ENCODE measurements at places on chromosomes 12 and 14.

DNA sequence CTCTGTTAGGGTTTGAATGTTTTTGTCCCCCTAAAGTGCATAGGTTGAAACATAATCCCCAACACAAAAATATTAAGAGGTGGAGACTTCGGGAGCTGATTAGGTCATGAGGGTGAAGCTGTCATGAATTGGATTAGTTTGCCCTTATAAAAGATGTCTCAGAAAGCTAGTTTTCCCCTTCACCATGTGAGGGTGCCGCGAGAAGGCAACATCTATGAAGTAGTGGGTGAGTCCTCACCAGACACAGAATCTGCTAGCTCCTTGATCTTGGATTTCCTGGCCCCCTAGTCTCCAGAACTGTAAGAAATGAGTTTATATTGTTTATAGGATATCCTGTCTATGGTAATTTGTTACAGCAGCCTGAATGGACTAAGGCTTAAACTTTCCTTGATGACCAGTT, 301.5 kb upstream of the ATP2B1 start:
- H3K36me3 ChIP-seq, result no peaks in the 10 kb centered on the region
- no peaks in the 10 kb centered on the region for H3K27me3 ChIP-seq
- H3K4me3 ChIP-seq, result no peak overlapping the region
- H3K27ac ChIP-seq, result no peak overlapping the region

GRCh38 chr14:22691171-22691570, 47.0 kb upstream of the OR6J1 start:
- H3K27ac ChIP-seq, result no peak overlapping the region
- H3K4me3 ChIP-seq, result no peak overlapping the region
- DNase-seq, result no peak
- no peaks in the 10 kb centered on the region for H3K4me1 ChIP-seq
- H3K27me3 ChIP-seq, result peaks cover 30% of the 10 kb centered on the region

- no peak for DNase-seq
- H3K27ac ChIP-seq, result no peak overlapping the region
- H3K27me3 ChIP-seq, result 0 out of 2 replicates have a peak, but pooled peaks cover 2% of the 10 kb centered on the region
- H3K4me3 ChIP-seq, result no peak overlapping the region
These were observed 76.4 kb upstream of the HOXC13 start for GRCh38 chr12:53862206-53862605.

DNA sequence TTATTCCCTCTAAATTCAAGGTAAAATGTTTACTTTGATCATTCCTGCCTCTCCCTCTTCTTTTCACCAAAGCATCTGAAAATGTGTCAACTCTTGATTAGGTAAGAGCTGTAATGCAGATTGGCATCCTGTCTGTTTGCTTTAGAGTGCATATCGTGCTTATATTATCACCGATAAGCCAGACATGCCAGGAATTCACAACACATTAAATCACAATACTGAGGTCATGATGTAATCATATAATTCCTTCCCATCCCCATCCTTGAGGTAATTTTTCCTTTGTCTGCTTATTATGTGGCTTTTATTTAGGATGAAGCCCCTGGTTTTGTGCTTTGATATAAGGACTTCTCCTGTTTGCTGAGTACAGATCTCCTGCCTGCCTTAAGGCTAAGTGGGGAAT, 10.2 kb downstream of the DDX47 start:
- no peak for DNase-seq
- H3K4me3 ChIP-seq, result no peak overlapping the region
- H3K4me1 ChIP-seq, result no peaks in the 10 kb centered on the region
- H3K27ac ChIP-seq, result no peak overlapping the region

GRCh38 chr14:94649543-94650443, 37.6 kb downstream of the SERPINA3 start:
- no peak for DNase-seq
- H3K4me1 ChIP-seq, result no peaks in the 10 kb centered on the region
- no peak overlapping the region for H3K27ac ChIP-seq
- H3K27me3 ChIP-seq, result no peaks in the 10 kb centered on the region
- no peak overlapping the region for H3K4me3 ChIP-seq

- no peak for DNase-seq
- no peak overlapping the region for H3K27ac ChIP-seq
- no peak overlapping the region for H3K4me3 ChIP-seq
- H3K4me1 ChIP-seq, result peaks cover 22% of the 10 kb centered on the region
- H3K36me3 ChIP-seq, result no peaks in the 10 kb centered on the region
- no peaks in the 10 kb centered on the region for H3K27me3 ChIP-seq
These were observed 171.6 kb downstream of the CALM1 start for GRCh38 chr14:90568405-90568804.

DNA sequence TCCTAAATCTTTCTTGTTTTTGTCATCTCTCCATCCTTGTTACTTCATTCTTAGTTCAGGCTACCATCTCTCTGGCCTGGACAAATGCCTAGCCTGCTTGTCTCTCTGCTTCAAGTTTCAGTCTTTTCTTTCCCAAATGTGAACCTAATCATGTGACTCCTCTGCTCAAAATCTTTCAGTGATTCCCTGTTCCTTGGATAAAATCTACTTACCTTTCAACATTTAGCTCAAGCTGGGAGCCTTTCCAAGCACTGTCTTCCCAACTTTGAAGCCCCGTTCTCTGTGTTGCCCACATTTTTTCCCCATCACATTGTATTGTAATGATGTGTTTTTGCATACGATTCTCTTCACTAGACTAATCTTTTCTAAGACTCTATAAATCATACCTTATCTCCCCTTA, 24.7 kb downstream of the SLC7A8 start:
- peak overlapping the region; percentile 98 for H3K27ac ChIP-seq
- H3K4me3 ChIP-seq, result no peak overlapping the region
- H3K36me3 ChIP-seq, result peaks cover 39% of the 10 kb centered on the region
- H3K27me3 ChIP-seq, result no peaks in the 10 kb centered on the region
- no peak for DNase-seq
- H3K4me1 ChIP-seq, result peaks cover 83% of the 10 kb centered on the region

DNA sequence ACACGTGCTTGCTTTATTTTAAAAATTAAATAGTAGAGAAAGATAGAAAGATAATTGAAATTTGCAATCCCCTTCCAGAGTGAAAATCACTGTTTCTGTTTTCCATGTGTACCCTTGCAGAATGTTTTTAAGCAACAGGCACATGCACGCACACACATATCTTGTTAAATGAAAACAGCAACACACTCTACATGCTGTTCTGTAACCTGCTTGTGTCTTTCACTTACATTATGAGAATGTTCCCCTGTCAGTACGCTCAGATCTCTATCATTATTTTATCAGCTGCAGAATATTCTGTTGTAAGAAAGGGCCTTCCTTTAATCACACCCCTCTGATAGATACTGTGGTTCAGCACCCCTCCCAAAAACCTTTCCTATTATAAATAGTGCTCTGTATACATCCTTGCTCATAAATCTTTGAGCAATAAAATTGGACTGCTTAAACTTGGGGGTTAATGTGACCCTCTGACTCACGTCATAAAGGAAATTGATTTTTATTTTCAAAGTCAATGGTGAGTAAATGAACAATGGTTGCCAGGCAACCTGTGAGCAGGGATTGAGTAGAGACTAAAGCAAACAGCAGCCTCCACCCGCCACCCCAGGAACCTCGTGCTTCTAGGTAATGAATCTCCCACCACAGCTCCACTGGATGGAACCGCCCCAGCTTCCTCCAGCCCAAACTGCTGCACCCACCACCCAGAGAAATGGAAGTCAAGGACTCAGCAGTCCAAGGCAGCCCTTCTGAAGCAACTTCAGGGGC, 31.9 kb upstream of the CHGA start:
- peaks cover 2% of the 10 kb centered on the region for H3K36me3 ChIP-seq
- no peak for DNase-seq
- peaks cover 28% of the 10 kb centered on the region for H3K27me3 ChIP-seq
- H3K4me1 ChIP-seq, result no peaks in the 10 kb centered on the region
- H3K4me3 ChIP-seq, result no peak overlapping the region

- H3K4me3 ChIP-seq, result no peak overlapping the region
- peak overlapping the region; percentile 80 for H3K27ac ChIP-seq
- DNase-seq, result no peak
- no peaks in the 10 kb centered on the region for H3K27me3 ChIP-seq
- H3K4me1 ChIP-seq, result peaks cover 28% of the 10 kb centered on the region
These were observed 36.5 kb upstream of the SELPLG start for GRCh38 chr12:108670066-108670631.

GRCh38 chr12:24551163-24551786, 397.6 kb downstream of the BCAT1 start:
- no peaks in the 10 kb centered on the region for H3K36me3 ChIP-seq
- H3K27me3 ChIP-seq, result no peaks in the 10 kb centered on the region
- no peak for DNase-seq
- no peak overlapping the region for H3K4me3 ChIP-seq

DNA sequence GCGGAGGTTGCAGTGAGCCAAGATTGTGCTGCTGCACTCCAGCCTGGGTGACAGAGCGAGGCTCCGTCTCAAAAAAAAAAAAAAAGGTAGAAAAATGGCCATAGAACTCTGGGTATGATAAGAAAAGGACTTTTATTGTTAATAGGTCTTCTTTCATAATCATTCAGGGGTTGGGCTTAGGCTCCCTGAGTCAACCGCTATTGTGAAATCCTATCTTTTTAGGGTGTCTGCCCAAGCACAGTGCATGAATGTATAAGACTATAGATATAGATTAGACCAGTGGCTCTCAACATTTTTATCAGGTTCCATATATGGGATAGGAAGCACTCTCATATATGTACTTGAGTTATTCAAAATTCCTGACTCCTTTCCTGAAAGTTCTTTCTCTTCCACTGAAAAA, 48.7 kb upstream of the USP15 start:
- H3K4me3 ChIP-seq, result no peak overlapping the region
- peaks cover 3% of the 10 kb centered on the region for H3K4me1 ChIP-seq
- H3K27me3 ChIP-seq, result no peaks in the 10 kb centered on the region
- no peak overlapping the region for H3K27ac ChIP-seq
- H3K36me3 ChIP-seq, result no peaks in the 10 kb centered on the region

DNA sequence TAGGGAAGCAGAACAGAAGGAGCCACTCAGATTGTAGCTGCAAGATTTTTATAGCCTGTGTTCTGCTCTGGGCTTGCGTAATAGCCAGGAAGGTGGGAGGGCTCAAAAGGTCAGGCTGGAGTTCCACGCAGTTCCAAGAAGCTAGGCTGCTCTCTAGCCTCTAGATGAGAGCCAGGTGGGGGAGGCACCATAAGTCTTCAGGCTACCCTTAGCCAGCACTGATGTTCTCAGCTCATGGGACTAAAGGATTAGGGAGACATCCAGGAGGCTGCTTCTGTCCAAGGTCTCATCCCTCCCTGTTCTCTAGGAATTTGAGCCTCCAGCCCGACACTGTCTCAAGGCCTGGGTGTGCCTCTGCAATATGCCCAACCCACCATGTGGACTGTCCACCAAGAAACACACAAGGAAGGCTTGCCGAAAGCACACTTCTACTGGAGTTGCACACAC, 1.7 kb downstream of the LMBR1L start:
- peaks cover 4% of the 10 kb centered on the region for H3K27me3 ChIP-seq
- no peak for DNase-seq
- H3K4me3 ChIP-seq, result peak overlapping the region; percentile 96
- H3K27ac ChIP-seq, result peak overlapping the region; percentile 65
- H3K36me3 ChIP-seq, result peaks cover 13% of the 10 kb centered on the region

- peaks cover 35% of the 10 kb centered on the region for H3K4me1 ChIP-seq
- DNase-seq, result no peak
- no peak overlapping the region for H3K27ac ChIP-seq
- H3K4me3 ChIP-seq, result no peak overlapping the region
- no peaks in the 10 kb centered on the region for H3K36me3 ChIP-seq
These were observed 186.6 kb upstream of the KRR1 start for GRCh38 chr12:75698052-75698451.

DNA sequence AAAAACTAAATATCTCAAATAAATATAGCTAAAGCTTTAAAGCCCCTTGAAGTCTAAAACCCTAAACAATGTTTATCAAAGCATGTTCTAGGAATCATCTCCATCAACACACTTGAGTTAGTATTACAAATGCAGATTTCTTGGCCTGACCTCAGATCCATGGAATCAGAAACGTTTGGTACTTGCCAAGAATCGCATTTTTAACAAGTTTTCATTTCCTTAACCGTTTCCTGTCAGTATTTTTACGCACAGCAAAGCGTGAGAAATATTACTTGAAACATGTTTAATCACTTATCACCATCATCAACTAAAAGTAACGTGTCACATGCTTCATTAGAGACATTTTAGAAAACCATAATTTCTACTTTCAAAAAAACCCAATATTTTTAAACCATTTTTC, 9.7 kb downstream of the SLCO1C1 start:
- H3K36me3 ChIP-seq, result no peaks in the 10 kb centered on the region
- H3K27ac ChIP-seq, result no peak overlapping the region
- DNase-seq, result no peak
- peaks cover 3% of the 10 kb centered on the region for H3K4me1 ChIP-seq
- no peaks in the 10 kb centered on the region for H3K27me3 ChIP-seq

GRCh38 chr12:6341417-6342139, at the start of gene TNFRSF1A:
Gene TNFRSF1A, minus strand, starts transcription at chr12:6342076. Its CDS starts 262 bp downstream, at chr12:6341814.
- peaks cover under 1% of the 10 kb centered on the region for H3K36me3 ChIP-seq
- DNase-seq, result no peak
- H3K4me3 ChIP-seq, result no peak within 1 kb of the TSS
- peaks cover 32% of the 10 kb centered on the region for H3K4me1 ChIP-seq

- peaks cover 14% of the 10 kb centered on the region for H3K4me1 ChIP-seq
- no peak for DNase-seq
- no peaks in the 10 kb centered on the region for H3K27me3 ChIP-seq
- peaks cover 30% of the 10 kb centered on the region for H3K36me3 ChIP-seq
- H3K4me3 ChIP-seq, result no peak overlapping the region
These were observed 474.6 kb downstream of the DPF3 start for GRCh38 chr14:72419226-72419775.

DNA sequence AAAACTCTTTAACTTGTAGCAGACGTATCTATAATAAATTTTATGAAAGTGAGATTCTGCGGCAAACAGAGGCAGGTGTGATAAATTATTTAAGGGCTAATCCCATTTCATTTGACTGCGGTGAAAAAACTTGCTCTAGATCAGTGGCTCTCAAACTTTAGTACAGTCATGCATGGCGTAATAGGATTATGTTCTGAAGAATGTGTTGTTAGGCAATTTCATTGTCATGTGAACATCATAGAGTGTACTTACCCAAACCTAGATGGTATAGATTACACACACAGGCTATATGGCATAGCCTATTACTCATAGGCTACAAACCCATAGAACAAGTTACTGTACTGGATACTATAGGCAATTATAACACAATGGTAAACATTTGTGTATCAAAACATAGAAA, 83.7 kb downstream of the HEATR5A start:
- H3K27ac ChIP-seq, result no peak overlapping the region
- no peaks in the 10 kb centered on the region for H3K4me1 ChIP-seq
- H3K4me3 ChIP-seq, result no peak overlapping the region

GRCh38 chr12:52245962-52246569, 13.0 kb downstream of the KRT7 start:
- H3K36me3 ChIP-seq, result no peaks in the 10 kb centered on the region
- DNase-seq, result no peak
- peaks cover 40% of the 10 kb centered on the region for H3K4me1 ChIP-seq
- no peak overlapping the region for H3K27ac ChIP-seq

DNA sequence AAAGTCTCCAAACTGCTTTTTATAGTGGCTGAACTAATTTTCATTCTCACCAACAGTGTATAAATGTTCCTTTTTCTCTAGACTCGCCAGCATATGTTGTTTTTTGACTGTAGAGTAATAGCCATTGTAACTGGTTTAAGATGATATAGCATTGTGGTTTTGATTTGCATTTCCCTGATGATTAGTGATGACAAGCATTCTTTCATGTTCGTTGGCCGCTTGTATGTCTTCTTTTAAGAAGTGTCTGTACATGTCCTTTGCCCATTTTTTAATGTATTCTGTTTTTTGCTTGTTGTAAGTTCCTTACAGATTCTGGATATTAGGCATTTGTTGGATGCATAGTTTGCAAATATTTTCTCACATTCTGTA, 404.9 kb downstream of the FLRT2 start:
- no peaks in the 10 kb centered on the region for H3K4me1 ChIP-seq
- no peak for DNase-seq
- H3K4me3 ChIP-seq, result no peak overlapping the region
- H3K36me3 ChIP-seq, result peaks cover 18% of the 10 kb centered on the region
- H3K27me3 ChIP-seq, result no peaks in the 10 kb centered on the region
